NCI-H2081 treated with DMSO at 0.1 percent for 48 hours (cell line): ENCODE measurements at places on chromosomes 1 and 21.

DNA sequence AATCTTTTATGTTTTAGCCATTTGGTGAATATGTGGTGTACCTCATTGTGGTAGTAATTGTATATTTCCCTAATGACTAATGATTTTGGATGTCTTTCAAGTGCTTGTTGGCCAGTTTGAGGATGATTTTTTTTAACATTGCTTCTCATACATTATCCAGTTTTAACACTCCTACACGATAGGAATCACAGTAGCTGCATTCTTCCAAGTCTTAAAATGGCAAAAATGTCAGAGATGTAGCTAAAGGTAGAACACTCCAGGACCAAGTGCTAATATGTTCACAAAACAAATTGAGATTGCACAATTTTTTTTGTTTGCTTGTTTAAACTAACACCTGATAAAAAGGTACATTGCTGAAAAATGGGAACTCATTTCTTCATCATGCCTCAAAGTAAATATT, 11.7 kb downstream of the USP25 start:
- DNase-seq = no peak

GRCh38 chr1:201042779-201043461, 19.4 kb upstream of the KIF21B start:
- peak; percentile 58 for DNase-seq

DNA sequence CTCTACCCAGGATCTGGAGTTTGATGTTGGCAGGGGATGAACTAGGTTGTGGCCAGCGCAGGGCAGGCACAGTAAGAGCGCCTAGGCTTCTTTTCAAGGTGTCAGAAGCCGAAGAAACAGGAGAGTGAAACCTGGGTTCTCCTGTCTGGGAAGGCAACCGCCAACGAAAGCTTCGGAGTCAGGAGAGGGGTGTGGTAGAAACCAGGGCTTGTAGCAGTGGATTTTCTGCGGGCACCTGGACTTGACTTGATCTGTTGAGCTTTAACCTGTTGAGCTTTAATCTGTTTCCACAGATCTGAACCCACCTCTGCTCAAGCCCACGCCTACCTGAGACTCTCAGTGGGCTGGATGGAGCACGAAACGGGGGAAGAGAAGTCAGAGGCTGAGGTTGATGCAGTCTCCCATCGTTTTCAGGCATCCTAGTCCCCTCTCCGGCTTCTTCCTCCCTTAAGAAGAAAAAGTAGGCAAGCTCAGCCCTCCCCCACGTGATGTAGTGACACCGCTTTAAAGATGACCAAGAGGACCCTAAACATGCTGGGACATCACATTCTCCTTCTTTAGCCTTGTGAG, 9.3 kb downstream of the HLX start:
- DNase-seq = no peak

GRCh38 chr1:168224991-168225390, 813 bp upstream of the SFT2D2 start:
- no peak for DNase-seq

GRCh38 chr21:35368326-35368725, 319.2 kb upstream of the RUNX1 start:
- DNase-seq = no peak

- no peak for DNase-seq
These were observed 150.4 kb downstream of the LBR start for GRCh38 chr1:225277445-225277844.

DNA sequence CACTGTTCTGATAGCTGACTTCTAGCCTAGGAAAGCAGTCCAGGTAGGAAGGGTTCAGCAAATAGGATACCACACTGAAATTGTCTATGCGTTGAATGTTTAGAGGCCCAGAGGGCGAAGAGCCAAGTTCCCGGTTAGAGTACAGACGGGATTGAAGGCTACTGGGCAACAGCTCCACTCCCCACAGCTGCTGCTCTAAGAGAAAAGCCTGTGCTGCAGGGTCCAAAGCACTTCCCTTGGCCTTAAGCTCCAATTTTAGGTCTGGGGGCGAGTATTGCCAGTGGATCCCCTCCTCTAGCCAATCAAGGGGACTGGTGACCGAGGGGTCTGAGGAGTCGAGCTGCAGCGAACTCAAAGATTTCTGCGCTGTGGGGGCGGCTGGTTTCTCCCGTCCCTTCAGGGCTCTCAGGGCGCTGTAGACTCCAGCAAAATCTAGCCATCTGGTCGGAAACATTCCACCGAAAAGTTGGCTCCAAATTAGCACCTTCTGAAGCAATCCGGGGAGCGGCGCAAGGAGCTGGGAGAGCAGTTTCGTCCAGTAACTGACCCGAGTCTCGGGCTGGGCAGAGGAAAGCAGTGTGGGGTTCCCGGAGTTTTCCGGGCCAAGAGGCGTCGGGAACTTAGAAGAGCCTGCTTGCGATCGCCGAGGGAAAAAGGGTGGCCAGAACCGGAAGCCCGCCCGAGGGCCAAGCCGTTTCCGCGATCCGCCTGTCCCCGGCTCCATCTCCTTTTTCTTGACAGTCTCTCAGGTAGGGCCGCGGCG, 748 bp downstream of the PPP1R15B start:
- no peak for DNase-seq

GRCh38 chr1:4010284-4010683, 110.2 kb upstream of the C1orf174 start:
- DNase-seq = no peak

DNA sequence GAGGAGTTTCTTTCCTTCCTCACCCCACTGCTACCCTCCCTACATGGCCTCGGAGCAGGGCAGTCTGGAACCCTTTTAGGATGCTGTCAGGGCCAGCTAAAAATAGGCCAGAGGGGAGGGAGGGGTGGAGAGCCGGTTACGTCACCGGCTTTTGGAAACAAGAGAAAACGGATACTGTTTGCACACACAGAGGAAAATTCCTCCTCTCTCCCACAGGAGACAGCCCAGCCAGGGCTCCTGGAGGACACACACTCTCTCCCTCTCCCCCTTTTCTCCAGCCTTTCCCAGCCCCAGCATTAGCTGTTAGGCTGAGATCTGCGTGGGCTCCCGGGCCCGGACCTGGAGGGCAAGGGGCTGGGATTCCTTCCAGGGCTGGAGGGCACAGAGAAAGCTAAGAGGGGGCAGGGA, 20.0 kb upstream of the ALDH4A1 start:
- DNase-seq = no peak

- DNase-seq = no peak
These were observed 13.5 kb downstream of the GNG4 start for GRCh38 chr1:235635938-235636662.

DNA sequence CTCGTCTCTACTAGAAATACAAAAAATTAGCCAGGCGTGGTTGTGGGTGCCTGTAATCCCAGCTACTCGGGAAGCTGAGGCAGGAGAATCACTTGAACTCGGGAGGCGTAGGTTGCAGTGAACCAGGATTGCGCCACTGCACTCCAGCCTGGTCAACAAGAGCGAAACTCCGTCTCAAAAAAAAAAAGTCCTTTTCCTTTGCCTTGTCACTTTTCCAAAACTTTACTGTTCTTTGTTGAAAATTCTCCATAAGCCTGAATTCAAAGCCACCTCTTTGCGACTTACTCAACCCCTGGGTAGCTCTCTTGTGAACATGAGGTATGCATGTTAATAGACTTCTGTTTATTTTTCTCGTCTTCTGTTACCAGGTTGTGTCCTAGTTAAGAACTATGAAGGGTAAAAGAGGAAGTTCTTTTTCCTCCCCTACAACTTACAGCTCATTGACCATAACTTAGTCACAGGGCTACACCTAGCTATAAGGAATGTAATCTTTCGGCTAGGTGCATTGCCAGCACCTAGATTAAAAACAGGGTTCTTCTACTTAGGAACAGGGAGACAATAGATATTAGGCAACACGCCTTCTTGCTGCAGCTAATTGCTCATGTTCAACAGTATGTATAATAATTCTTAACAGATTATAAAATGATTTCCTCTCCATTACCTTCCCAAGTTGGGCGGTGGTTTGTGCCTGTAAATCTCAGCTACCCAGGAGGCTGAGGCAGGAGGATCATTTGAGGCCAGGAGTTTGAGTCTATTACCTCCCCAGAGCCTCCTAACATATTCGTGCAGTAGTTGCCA, 40.9 kb downstream of the PTAFR start:
- no peak for DNase-seq

- no peak for DNase-seq
These were observed 311.3 kb downstream of the TGFB2 start for GRCh38 chr1:218656301-218657037.

DNA sequence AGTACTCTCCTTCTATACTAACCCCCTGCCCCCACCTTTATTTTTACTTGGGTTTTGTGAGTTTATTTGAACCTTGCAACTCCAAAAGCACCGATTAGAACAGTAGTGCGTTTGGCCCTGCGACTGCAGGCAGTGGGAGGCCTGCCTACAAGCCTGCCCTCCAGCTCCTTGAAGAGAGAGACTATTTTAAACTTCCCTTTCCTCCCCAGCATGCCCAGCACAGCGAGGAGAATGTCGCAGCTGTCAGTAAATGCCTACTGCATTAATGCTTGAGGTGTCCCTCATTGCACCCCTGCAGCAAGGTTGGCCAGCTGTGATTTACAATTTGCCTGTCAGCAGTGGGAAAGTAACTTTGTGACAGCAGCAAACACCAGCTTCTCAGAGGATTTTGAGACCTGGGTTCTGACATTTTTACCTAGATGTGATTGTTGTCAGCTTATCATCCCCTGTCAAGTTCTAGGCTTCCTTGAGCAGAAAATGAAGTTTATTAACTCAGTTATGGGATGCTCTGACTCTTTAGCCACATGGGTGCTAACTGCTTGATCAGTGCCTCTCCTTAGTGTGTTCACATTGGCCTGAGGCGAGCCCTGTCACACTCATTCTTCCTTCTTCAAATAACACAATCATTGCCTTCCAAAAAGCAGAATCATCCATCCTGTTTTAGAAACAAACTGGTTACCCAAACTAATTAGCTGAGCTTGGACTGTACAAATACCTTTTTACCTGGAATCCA, 170.6 kb downstream of the PDE4B start:
- DNase-seq = no peak

DNA sequence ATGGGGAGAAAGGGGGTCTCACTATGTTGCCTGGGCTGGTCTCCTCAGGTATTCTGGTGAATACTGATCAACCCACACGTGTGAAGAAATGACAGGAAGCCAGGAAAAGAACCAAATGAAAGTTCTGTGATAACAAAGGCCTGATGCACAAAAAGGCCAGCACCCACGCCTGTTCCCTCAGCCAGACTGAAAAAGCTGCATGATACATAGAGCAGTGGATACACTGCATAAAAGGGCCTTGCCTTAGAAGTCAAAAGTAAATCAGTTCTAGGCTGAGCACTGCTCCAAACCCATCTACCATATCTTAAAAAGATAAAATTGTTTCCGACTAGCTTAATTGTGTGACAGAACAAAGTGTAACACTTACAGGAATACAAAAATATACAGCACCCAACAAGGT, 36.9 kb upstream of the PSMG1 start:
- DNase-seq = no peak

GRCh38 chr1:221801773-221802516, 60.1 kb upstream of the DUSP10 start:
- DNase-seq = no peak

- DNase-seq = no peak
These were observed 345.1 kb downstream of the LMO4 start for GRCh38 chr1:87673748-87674147.

DNA sequence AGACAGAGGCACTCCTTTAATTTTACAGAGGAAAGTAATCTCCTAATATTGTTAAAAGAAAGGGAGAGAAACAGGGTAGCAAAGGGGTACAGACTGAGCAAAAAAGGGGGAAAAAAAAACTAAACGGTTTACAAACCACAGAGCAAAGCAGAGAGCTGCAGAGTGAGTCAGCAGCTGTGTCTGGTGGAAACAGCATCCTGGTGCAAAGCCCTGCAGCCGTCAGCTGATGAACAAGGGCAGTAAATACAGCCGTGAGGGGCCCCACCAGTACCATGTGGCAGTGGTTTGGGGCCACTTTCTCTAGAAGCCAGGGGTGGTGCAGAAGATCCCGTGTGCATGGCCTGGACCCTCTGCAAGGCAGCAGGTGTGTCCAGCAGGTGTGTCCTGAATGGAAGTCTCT, 111.3 kb downstream of the ERG start:
- no peak for DNase-seq

GRCh38 chr1:184507165-184507564, 120.3 kb downstream of the C1orf21 start:
- DNase-seq = no peak

- no peak for DNase-seq
These were observed 39.7 kb downstream of the LRP8 start for GRCh38 chr1:53288002-53288789.

DNA sequence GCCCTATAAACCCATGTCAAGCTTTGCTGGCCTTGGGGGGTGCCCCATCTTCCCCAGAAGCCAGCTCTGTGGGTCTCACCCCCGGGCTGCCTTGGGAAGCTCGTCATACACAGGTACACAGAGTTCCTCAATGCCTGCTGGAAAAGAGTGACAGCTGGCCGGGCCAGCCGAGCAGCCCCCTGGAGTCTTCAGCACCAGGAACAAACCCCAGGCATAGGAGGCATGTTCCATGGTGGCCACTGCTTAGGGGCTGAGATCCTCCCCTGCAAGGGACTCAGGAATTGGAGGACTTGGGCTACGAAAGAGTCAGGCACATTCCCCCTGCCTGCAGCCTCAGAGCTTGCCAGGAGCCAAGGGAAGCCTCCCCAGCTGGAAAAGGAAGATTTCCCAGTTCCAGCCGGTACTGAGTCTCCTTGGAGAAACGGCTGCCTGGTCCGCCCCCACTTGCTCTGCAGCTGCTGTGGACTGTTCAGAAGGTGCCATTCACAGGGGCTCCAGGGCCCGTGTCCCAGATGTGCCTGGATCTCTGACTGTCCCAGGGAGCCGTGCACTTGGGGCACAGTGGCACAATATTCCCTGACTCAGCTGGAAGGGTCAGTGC, 89.5 kb downstream of the STUM start:
- no peak for DNase-seq

DNA sequence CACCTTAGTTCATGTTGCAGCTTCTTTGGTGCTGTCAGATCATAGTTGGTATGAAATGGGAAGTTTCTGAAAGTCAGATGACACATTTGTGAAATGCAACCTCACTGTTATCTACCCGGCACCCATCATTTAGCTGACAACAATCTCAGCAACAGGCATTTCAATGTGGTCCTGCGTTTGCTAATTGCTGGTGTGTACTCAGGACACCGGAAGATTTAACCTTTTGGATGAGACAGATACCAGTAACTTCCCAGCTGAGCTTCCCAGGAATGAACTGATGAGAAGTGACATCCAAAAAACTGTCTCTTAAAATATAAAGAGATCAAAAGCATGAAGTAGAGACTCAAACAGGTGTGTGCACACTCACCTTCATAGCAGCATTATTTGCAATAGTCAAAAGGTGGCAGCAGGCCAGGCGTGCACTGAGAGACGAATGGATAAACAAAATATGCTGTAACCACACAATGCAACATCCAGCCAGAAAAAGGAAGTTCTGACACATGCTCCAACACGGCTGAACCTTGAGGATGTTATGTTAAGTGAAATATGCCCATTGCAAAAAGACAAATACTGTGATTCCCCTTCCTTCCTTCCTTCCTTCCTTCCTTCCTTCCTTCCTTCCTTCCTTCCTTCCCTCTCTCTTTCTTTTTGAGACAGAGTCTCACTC, 7.9 kb upstream of the CLDN14 start:
- no peak for DNase-seq

DNA sequence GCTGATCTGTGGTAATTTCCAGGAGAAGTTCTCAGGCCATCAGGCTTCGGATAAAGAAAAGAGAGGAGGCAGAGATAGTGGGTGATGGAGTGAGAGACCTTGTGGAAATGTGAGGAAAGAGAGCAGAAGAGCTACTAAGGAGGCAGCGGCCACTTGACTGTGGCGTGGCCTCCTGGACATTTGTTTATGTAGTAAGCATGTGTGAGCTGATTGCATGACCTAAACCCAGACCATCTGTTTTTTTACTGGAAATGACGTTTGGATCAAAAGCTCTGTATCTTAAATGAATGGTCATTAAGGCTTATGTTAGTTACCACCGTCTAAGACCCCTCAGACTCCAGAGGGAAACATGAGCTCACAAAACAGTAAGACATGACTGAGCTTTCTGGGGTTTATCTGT, 13.6 kb downstream of the ATP1B1 start:
- DNase-seq = no peak
